ENCODE measurements at places on chromosomes 3 and 15. TPM values are rescaled to one million over a fixed set of nuclear protein-coding genes. Genes with fewer than 3 reads are reported as not detected.

GRCh38 chr3:130517602-130518001 is 625 bp downstream of the COL6A6 start:
- no peak for DNase-seq

- no peak for DNase-seq
These were observed 134.8 kb downstream of the ASB7 start for GRCh38 chr15:100737214-100737613.

DNA sequence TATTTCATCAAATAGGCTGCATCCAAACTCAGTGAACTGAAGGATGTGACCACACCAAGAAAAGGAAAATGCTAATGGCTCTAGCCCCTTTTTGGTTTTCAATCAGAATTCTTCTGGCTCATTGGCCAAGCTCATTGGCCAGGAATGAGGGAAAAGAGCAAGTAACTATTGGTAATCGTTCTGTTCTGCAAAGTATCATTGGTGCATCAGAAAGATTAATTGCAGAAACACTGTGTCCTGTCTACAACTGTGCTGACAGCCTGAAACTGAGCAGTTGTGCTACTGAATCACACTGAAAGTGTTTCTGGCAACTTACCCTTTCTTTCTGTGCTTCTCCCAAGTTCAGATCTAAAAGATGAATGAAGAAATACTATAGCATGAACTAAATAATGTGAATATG is 116.4 kb upstream of the ROBO2 start:
- no peak for DNase-seq

GRCh38 chr3:16264174-16264707 is 502 bp downstream of the DPH3 start:
- DNase-seq, result peak; percentile 8

Gene ADGRG7
- not detected for polyA plus RNA-seq

Gene TMEM45A
- polyA plus RNA-seq, result 20.7 TPM

- no peak for DNase-seq
These were observed 58.3 kb downstream of the HES1 start for GRCh38 chr3:194194051-194194756.

Gene NAA80
- 8.5 TPM for polyA plus RNA-seq

DNA sequence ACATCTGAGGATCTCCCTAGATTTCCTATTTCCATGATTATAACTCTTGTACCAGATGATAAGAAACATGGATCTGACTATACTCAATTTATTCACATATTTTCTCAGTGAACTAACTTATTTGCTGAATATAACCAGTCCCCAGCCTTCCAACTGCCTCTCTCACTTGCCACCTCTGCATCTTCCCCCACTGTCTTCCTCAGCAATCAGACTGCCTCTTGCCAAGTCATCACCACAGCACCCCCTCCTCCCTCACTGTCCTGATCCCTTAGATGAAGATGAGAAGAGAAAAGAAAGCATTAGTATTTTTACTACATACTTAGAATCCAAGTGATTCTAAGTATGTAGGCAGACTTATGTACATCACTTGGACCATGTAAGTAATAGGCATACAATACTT is 71.9 kb downstream of the GTPBP8 start:
- no peak for DNase-seq

Gene FEZF2
- not detected for polyA plus RNA-seq

Gene C3orf22
- polyA plus RNA-seq, result 0.25 TPM

DNA sequence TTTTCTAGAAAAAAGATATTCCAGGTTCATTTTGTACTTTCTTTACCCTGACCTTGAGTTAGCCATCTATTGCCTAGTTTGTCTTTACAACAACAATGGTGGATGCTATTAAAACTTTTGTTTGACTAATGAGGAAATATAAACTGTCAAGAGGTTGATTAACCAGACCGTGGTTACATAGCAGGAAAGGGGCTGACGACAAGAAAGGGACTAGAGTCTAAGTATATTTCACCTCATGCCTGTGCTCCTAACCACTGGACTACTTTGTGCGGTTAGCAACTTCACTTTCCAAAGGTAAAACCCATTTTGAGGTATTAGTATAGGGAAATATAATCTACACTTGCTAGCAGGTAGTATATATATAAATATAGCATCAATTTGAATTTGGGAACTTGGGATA is 327.1 kb downstream of the SATB1 start:
- DNase-seq, result no peak

DNA sequence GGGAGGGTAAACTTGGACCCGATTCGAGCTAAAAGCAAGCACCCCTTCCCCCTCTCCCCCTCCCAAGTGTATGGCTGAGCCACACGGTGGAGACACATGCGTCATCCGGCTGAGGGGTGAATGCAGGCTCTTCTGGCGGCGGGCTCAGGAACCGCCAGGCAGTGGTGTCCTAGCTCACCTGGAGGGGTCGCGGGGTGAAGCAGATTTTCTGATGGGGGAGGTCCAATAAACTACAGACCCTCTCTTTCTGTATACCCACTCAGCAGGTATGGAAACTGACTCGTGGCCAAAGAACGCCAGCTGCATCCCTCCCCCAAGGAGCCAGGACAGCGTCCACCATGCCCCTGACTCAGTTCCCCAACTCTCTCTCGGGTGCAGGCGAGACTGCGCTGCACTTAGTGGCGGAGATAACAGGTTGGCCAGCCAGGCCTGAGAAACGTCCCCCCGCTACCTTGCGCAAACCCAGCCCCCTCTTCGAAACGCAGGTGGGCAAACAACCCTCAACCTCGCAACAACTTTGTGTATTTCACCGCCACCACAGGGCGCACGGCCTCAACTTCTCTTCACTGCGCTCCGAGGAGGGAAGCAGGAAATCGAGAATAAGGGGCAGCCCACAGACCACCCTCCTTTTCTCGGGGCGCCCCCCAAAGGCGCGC is 1.3 kb downstream of the MAGI1 start:
- DNase-seq, result no peak

Gene CHRM5
- polyA plus RNA-seq, result 0.19 TPM

Gene CCDC39
- polyA plus RNA-seq, result 4.9 TPM

DNA sequence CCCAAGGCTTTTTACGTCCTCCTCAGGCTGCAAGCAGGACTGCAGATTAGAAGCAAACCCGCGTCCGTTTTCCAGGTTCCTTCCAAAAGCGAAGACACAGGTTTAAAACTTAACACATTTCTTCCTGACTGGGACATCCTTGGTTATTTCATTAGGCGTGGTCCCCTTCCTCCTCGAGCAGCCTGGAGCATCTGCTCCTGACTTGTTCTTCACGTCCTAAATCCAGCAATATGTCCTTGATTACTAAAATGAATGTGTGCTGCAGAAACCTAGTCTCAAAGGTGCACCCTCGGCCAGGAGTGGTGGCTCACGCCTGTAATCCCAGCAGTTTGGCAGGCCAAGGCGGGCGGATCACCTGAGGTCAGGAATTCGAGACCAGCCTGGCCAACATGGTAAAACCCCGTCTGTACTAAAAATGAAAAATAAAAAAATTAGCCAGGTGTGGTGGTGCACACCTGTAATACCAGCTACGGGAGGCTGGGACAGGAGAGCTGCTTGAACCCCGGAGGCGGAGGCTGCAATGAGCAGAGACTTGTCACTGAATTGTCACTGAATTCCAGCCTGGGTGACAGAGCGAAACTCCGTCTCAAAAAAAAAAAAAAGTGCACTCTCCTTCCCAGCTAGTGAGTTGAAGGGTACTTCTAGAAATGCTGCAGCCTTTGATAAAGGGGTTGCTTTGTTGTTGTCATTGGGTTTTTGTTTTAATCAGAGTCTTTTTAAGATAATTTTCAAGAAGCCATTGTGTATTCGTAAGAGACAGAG is 842 bp upstream of the LRIG1 start:
- no peak for DNase-seq

- peak; percentile 57 for DNase-seq
These were observed 9.5 kb downstream of the COPS2 start for GRCh38 chr15:49145651-49146609.

GRCh38 chr3:12579905-12580304 is 23.0 kb downstream of the MKRN2 start:
- no peak for DNase-seq

DNA sequence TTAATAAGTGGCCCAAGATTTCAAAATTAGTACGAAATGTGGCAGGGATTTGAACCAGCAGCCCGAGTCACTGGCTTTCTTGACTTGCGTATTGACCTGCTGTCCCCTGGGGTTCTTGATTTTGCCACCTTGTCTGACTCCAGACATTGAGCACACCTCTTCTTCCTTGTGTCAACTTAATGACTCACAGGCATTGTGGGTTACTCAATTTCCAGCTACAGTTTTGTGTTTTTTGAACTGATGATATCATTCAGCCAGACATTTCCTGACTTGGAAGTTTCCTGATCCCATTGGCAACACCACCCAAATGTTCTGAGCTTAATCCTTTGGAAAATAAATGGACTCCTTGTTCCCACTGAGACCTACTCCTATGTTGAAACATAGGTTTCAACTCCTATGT is 64.2 kb downstream of the MOBP start:
- DNase-seq, result no peak
